ENCODE measurements at places on chromosomes 5 and 9. TPM values are rescaled to one million over a fixed set of nuclear protein-coding genes. Genes with fewer than 3 reads are reported as not detected.

GPR151 gene
- total RNA-seq = 0.55 TPM

PRDM9 gene
- total RNA-seq = not detected

PDZD2 gene
- 103 TPM for total RNA-seq

ZSWIM6 gene
- 40.5 TPM for total RNA-seq

SLC25A48 gene
- 23.8 TPM for total RNA-seq

SPRY4 gene
- total RNA-seq = 8.1 TPM

C5orf52 gene
- not detected for total RNA-seq

SPATA31D4 gene
- not detected for total RNA-seq

THBS4 gene
- 35.1 TPM for total RNA-seq

SOHLH1 gene
- 21.9 TPM for total RNA-seq

NPR2 gene
- total RNA-seq = 20.7 TPM

DOCK2 gene
- total RNA-seq = 13.3 TPM

KCNV2 gene
- not detected for total RNA-seq

NPM1 gene
- 246 TPM for total RNA-seq

PARP8 gene
- 49.0 TPM for total RNA-seq

LCN9 gene
- 0.70 TPM for total RNA-seq

TRIM14 gene
- 13.0 TPM for total RNA-seq

SGCD gene
- total RNA-seq = 8.4 TPM

DCTN3 gene
- 119 TPM for total RNA-seq

FOXD4L4 gene
- total RNA-seq = 3.1 TPM

SLC25A46 gene
- total RNA-seq = 61.9 TPM

PCDHGB6 gene
- total RNA-seq = 8.6 TPM

HAVCR1 gene
- not detected for total RNA-seq

SLIT3 gene
- 8.6 TPM for total RNA-seq

CTNND2 gene
- total RNA-seq = 405 TPM

IFNA21 gene
- not detected for total RNA-seq

ASS1 gene
- total RNA-seq = 56.9 TPM

RPP25L gene
- 29.0 TPM for total RNA-seq

TLX3 gene
- not detected for total RNA-seq

SNAPC4 gene
- total RNA-seq = 16.0 TPM

LRRC19 gene
- total RNA-seq = not detected

BRINP1 gene
- total RNA-seq = 61.2 TPM

ATG12 gene
- 47.4 TPM for total RNA-seq

C9orf43 gene
- 0.71 TPM for total RNA-seq

NR2F1-AS1 gene
- total RNA-seq = 74.3 TPM

SLC6A18 gene
- not detected for total RNA-seq

FOXI1 gene
- not detected for total RNA-seq

MYO10 gene
- 72.6 TPM for total RNA-seq

LIX1 gene
- 21.0 TPM for total RNA-seq

Measured in dorsolateral prefrontal cortex (tissue), 122 donors.